ENCODE measurements at places on chromosomes 1 and 21. TPM values are rescaled to one million over a fixed set of nuclear protein-coding genes. Genes with fewer than 3 reads are reported as not detected.
A peak's percentile ranks its signal among the peaks of the same experiment; 100 is the strongest.

GRCh38 chr1:19484798-19485361 is 459 bp downstream of the CAPZB start:
- no peak for DNase-seq

DNA sequence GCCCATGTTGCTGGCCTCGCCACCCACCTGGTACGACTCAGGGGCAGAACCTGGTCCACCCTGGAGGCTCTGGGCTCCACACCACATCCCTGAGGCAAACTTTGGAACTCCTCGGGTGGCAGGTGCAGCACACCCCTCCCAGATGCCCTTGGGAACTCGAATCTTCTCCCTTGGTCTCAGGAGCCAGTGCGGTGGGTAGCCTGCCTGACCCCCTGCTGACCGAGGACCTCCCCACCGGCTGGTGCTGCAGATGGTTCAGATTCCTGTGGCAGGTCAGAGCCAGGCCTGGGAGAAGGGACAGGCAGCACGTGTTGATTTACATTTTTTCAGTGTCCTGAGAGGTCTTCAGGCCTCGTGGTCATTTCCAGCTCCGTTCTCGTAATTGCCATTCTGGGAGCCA is 6.3 kb upstream of the CFAP410 start:
- no peak for DNase-seq

DNA sequence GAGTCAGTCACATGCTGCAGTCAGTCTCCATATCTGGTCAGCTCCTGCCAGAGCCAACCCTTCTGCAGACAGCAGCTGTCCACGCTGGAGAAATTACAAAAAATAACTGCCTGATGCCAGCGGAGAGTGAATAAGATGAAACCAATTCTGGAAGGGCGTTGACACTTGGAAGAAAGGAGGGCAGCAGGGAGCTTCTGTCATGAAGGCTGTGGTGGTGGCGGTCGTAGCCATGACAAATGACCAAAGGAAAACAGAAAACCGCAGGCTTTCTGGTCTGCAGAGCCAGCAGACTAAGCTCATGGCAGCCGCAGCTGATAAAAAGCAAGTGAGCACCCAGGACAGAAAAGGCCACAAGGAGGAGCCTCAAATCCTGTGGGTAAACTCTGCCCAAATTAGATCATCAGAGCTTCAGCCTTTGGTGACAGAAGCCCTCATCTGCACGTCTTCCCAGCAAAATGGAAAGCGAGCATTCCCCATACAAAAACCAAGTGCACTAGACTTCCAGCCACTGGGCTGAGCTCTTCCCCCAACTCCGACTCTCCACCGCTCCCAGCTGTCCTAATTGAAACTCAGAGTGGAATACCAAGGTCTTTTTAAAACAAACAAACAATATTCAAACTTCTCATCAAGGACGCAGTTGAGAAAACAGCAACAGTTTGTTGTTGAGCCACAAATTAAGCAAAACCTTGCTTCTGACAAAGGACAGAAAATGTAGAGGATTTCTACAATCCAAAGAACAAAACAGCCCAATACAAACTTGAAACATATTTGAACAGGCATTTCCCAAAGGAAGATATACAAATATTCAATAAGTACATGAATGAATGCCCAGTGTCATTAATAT is 28.7 kb downstream of the RSPH1 start:
- DNase-seq = peak; percentile 65

The NUF2 gene
- 81.1 TPM for total RNA-seq

The BCL2L15 gene
- 1.1 TPM for total RNA-seq

DNA sequence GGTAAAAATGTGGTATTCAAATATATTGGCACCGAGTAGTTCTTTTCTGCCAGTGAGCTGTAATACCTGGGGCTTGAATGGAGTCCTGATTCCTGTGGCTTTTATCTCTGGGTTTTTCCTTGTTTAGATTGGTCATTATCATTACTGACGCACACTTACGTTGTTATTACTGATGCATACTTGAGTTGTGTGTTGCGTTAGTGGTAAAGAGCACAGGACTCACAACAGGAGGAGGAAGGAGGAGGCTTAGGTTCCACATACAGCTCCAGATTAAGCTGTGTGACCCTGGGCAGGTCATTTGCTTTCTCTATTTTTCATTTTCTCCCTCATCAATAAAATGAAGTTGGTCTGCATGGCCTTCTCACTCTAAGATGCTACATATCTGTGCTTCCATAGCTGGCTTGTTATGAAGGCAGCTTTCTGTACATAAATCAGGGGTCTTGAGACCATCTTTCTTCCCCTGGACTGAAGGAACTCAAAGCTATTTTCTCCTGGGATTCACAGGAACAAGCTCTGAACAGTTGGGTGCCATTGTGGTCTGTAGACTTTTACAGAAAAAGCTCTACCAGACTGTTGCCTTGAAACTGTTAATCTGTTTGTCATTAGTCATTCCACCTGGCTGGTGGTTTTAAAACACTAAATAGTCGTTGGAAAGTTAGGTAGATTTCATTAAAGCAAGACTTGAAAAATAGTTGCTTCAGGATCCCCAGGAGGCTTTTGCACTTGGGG is 5.6 kb downstream of the ARID1A start:
- no peak for DNase-seq

The UBE2Q1 gene
- total RNA-seq = 103 TPM
